ENCODE measurements at places on chromosomes 1 and 21.

- DNase-seq = no peak
These were observed 554.6 kb upstream of the NCAM2 start for GRCh38 chr21:20443558-20444155.

DNA sequence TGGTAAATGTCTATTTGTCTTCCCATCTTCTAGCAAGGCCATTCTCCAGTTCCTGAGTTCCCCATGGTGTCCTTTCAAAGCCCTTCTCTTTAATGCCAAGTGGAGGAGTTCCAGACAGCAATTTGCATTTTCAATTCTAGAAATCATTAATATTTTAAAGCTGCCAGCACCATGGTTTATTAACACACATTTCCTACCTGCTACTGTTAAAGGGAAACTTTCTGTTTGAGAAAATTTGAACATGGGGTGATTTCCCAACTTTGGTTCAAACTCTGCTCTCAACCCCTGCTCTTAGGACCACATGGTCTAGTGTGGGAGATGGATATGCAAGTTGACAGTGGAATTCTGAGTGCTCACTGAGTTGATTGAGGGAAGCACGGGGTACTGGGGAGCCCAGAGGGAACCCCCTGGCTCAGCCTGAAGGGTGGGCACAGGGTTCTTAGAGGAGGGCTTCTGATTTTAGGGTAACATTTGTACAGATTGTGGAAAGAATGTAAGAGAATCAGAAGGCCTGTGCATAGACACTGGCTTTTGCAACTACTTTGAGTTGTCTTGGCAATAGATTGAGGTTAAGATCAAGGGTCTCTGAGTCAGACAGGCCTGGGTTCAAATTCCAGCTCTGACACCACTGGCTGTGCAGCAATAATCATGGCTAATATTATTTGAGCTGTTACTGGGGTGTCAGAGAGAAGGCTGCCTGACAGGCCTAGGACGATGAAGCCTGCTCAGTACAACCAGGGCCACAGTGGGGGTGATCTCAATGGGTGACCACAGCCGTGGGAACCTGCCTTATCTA is 97.8 kb downstream of the BEND5 start:
- DNase-seq = no peak

DNA sequence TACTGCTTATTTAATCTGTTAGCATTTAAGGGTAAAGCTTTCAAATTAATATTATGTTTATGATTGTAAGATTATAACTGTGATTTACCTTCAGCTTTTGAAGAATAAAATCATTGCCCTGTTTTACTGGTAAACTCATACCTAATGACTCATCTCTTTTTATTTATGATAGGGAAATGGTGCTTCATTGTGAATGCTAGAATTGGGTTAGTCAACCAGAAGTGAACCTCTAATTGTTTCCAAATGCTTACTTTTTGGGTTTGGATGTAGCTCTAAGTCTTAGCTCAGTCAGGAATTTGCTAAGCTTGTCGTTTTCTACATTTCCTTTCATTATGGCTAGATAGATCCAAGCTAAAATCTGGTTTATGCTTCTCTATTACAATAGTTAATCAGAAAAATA is 59.4 kb downstream of the SLC30A7 start:
- no peak for DNase-seq

- DNase-seq = no peak
These were observed 56.5 kb upstream of the BCAR3 start for GRCh38 chr1:93738075-93738622.

GRCh38 chr1:152111515-152111968 is 3.7 kb downstream of the TCHH start:
- DNase-seq = no peak

DNA sequence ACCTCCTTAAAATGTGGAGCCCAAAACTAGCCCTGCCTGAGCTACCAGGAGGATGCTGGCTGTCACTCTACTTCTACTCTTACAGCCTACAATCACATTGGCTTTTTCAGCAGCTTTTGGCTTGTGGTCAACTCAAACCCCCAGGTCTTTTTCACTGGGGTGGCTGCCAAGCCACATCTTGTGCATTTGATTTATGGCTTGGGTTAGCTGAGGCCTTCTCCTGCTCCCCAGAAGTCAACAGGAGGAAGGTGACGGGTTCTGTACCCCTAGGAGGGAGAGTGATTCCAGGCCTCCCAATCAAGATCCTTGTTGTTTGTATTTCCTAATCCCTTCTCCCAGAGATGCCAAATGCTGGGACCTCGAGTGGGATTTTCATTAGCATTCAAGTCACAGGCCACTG is 124.3 kb downstream of the LACTBL1 start:
- DNase-seq = no peak

DNA sequence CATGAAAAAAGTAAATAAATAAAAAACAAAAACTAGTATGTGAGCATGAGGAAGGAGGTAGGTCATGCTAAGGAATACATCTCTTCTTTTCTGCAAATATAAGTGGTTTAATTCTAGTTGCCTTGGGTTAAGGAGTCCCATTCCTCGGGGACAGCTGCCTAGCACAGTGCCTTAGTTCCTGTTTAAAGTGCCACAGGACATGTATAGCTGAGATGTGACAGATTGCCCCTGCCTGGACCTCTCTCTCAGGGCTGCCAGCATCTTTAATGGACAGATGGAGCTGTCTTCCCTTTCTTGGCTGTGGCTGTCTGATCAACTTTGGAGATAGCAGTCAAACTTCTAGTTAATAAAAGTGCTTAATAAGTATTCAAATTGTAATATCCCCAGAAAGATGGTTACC is 50.0 kb downstream of the TSEN15 start:
- no peak for DNase-seq

DNA sequence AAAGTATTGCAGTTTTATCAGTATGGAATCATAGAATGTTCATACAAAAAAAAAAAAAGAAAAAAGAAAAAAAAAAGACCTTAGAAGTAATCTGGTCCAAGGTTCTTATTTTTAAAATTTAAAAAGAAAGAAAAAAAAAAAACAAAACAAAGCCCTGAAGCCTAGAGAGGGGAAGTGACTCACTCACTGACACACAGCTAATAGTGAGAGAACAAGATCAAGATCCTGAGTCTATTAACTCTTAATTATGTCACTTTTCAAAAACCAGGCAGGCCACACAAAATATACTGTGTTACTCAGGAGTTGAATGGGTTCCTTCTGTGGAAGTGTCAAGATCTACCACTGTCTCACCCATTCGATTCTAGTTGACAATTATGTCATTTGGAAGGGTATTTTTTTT is 433.9 kb upstream of the DAB1 start:
- no peak for DNase-seq

DNA sequence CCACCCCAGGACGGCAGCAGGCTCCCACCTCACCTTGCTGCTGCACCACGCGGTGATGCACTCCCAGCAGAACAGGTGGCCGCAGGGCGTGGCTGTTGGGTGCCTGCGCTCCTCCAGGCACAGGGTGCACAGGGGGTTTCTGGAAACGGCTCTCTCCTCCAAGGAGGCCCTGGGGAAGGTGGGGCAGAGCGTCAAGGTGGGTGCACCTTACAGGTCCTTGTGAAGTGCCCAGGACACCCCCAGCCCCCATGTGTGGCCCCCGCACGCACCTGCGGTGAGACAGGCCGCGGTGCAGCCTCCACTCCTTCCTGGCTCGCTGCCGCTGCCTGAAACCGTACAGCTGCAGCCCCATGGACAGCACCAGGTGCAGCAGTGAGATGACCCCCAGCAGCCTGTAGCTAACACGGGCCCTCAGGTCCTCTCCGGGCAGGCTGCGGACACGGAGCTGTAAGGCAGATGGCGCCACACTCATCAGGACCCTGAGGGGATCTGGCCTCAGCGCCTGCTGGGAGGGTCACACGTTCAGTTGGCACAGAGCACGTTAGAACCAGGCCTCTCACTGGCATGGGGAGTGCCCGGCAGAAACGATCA is 5.8 kb downstream of the PEX10 start:
- no peak for DNase-seq
